ENCODE measurements at places on chromosomes 6 and 20.

- no peak for DNase-seq
These were observed 7.4 kb upstream of the SCUBE3 start for GRCh38 chr6:35206346-35206745.

DNA sequence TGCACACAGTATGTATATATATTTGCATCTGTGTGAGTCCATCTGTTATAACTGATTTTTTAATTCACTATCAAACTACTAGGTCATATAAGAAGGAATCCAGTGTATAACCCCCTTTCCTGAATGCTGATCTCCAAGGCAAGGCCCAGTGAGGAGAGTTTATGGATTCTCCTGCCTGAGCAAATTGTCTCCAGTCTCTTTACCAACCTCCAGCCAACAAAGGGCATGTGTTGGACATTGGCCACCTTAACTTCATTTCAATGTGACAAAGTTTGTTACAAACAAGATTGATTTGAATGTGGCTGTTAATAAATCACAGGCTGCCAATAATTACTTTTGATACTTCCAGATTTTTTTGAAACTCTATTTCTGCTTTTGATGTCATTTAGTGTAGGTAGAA lies 191.6 kb downstream of the HAO1 start:
- no peak for DNase-seq

GRCh38 chr6:43128926-43129325 lies 42.1 kb upstream of the SRF start:
- DNase-seq: no peak

GRCh38 chr20:32623667-32624157 lies 38.6 kb upstream of the NOL4L start:
- DNase-seq: no peak

- DNase-seq: no peak
These were observed 143.9 kb downstream of the SOBP start for GRCh38 chr6:107633680-107634323.

DNA sequence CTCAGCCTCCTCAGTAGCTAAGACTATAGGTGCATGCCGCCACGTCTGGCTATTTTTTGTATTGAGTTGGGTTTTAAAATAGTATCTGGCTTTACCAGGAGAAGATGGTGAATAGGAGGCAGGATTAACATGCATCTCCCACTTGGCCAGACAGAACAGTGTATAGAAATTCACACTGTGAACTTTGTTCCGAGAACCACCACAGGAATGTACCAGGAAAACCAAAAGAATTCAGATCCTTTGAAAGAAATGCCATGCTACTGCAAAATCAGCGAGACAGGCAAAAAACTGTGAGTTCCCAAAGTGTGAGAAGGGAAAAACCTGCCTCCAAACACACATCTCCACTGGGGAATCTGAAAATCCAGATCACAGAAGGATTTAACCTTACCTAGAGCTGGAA lies 327.6 kb downstream of the NKAIN2 start:
- no peak for DNase-seq

DNA sequence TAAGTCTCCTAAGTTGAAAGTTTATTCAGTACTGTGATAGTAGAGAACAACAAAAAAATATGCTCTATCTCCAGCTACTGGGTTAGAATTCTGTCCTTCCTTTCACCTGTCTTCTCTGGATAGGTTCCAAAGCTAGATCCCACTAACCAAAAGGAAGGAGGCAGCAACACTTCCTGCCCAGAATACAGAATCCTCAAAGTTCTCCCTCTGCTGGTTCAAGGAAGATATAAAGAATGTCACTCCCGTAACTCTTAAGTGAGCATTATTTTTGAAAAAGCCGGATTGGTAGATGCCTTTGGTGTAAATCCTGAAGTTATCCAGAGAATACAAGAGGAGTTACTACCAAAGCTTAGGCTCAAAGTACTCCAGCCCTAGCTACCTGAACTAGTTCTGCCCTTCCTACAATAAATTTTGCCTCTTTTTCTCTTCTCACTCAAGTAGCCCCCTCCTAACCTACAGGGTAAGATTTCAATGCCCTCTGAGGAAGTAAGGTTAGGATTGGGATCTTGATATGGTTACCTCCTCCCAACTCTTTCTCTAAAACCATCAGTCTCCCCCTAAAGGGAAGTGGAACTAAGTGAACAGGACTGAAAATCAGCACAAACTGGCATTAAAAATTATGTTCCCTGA lies 26.0 kb upstream of the CRIP3 start:
- DNase-seq: peak; percentile 17

DNA sequence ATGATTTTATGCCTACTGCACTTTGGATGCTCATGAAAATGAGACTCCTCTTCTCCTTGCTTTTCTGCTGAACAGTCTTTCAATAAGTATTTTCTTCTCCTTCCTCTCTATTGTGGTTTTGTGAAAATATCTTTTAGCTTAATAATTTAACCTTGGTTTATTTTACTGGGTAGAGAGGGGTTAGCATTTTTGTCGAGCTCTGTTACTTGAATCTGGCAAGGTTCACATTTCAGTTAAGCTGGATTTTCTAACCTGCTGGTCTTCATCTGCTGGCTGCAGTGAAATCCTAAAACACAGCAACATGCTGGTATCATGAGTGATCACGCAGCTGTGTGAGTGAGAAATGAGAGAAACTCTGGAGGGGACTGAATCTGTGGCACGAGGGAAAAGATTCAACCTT lies 222.7 kb upstream of the NOX3 start:
- DNase-seq: no peak

DNA sequence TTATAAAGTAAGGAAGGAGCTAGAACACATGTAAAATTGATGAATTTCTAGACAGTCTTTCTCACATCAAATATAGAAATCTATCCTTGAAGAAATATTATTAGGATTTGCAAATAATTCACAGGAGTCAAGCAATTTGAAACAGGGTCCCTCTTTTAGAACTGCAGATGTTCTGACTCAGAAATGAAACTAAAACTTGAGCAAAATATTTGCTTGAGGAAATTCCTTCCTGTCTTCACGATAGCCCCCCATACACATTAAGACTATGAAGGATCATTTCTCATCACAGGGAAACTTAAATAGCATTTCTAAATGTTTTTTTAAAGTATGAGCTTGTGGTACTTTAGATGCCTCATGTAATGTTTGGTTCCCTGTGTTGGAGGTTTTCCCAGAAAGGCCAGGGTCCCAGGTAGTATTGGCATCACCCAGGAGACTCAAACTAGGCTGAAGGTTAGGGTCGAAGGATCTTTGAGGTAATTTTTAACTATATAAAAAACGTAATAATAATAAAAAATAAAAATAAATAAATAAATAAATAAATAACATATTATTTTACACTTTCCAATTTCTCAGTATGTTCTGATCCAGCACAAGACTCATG lies 144.0 kb upstream of the TBX18 start:
- DNase-seq: no peak

GRCh38 chr6:19444481-19444880 lies 392.7 kb upstream of the ID4 start:
- DNase-seq: no peak

DNA sequence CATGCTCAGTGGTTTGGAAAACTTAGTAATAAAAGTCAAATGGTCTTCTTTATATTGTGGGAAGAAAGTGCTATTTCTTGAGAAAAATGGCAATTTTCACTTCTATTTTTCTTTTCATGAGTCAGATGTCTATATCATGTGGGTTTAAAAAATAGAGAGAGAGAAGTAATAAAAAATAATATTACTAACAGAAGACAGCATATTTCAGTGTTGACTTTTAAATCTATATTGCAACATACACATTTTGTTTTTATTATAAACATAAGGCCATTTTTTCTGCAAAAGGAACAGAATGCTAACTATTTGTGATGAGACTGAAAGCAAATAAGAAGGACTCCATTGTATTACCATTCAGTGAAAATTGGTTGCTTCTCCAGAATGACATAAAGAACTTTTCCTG lies 135.1 kb upstream of the CNR1 start:
- no peak for DNase-seq
